ENCODE measurements at places on chromosomes 7 and 10.

- DNase-seq, result no peak
These were observed 1042.9 kb downstream of the GATA3 start for GRCh38 chr10:9097206-9097990.

- DNase-seq, result no peak
These were observed 120.1 kb upstream of the AGK start for GRCh38 chr7:141431140-141431479.

DNA sequence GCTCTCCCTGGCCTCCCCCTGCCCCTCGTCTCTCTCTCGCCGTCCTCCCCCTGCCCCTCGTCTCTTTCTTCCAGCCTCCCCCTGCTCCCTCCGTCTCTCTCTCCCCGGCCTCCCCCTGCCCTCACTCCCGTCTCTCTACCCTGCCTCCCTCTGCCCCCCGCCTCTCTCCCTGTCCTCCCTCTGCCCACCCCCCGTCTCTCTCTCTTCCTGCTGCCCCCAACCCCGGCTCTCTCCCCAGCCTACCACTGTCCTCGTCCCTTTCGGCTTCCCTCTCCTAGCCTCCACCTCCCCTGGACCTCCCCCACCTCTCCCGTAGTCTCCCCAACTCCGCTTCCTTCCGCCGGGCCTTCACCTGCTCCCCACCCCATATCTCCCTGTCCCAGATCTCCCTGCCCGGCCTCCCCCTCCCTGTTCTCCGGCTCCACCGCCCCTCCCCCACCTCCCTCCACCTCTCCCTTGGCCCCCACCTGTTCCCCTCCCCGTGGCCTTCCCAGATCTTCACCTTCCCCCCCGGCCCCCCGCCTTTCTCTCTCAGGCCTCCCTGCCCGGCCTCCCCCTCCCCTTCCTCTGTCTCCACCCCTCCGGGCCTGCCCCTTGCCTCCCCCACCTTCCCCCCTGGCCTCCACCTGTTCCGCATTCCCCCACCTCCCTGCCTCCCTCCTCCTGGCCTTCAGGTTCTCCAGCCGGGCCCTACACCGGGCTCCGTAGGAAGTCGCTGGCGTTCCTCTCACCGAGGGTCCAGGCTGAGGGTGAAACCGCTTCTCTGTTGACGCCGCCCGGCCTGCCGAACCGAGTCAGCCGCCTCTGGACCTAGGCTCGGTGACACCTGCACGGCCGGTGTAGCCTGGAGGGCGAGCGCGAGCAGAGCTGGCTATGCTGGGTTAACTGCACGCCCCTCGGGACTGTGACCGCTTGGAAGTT is 1.2 kb downstream of the GET4 start:
- DNase-seq, result no peak

DNA sequence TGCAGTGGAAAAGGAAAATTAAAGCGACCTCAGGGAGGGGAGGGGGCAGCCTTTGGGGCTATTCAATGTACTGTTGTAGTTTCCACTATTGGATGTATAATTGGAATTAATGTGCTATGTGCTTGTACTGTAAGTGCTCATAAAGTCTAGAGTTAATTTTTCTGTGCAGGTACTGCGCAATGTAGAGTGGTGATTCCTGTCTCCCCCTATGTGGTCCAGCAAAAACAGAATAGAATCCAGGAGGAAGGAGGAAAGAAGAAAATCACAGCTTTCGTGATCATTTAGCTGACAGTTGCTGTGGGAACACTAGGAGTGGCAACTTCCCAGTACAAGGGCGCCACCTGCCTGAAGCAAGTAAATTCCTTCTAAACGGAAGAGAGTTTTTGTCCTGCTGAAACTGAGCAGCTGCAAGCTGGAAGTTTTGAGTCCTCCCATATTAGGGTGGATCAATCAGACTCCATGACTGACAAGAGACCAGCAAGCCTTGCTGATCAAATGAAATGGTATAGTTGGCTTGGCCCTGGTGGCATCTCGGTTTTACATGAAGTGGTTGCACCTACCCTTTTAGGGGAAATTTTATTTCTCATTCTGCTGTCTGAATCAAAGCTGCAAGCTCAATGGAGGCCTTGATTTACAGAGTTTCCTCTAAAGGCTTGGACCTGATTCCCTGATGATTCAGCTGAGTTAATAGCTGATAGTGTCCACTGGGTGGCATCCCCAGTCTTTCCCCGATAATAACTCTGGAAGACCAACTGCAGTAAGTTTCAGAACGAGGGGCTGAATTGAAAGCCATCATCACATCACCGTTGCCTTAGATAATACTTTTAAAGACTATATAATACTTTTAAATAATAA is 299.8 kb downstream of the HGF start:
- peak; percentile 68 for DNase-seq

GRCh38 chr7:38195804-38196595 is 18.0 kb downstream of the STARD3NL start:
- no peak for DNase-seq

DNA sequence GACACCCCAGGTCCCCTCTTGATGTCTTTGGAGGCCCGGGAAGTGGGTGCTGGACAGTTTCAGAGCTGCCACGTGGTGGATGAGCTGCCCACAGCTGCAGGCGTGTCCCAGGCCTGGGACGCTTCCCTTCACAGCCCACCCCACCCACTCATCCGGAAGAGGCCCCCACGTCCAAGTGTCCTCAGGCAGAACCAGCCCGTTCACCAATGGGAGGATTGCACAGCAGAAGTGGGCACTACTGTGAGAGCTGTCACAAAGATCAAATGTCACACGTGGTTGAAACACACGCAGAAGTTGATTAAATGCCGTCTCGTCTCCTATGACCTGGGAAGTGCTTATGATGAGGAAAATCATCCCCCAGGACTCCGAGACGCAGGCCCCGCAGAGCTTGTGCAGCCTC is 52.9 kb downstream of the STK32C start:
- no peak for DNase-seq
